ENCODE measurements at places on chromosomes 11 and 22.
A peak's percentile ranks its signal among the peaks of the same experiment; 100 is the strongest.

GRCh38 chr22:31929167-31929930 is 15.0 kb upstream of the YWHAH start:
- no peak for DNase-seq
- H3K36me3 ChIP-seq: no peaks in the 10 kb centered on the region
- H3K4me3 ChIP-seq: no peak overlapping the region
- no peaks in the 10 kb centered on the region for H3K4me1 ChIP-seq
- no peaks in the 10 kb centered on the region for H3K27me3 ChIP-seq

DNA sequence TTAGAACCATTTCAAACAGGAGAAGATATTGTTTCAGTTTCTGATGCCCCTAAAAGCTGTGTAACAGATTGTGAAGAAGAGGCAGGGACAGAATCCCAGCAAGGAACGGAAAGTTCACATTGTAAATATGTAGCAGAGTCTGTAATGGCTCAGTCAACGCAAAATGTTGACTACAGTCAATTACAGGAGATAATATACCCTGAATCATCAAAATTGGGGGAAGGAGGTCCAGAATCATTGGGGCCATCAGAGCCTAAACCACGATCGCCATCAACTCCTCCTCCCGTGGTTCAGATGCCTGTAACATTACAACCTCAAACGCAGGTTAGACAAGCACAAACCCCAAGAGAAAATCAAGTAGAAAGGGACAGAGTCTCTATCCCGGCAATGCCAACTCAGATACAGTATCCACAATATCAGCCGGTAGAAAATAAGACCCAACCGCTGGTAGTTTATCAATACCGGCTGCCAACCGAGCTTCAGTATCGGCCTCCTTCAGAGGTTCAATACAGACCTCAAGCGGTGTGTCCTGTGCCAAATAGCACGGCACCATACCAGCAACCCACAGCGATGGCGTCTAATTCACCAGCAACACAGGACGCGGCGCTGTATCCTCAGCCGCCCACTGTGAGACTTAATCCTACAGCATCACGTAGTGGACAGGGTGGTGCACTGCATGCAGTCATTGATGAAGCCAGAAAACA is 40.8 kb downstream of the IGLL1 start:
- DNase-seq: peak; percentile 40
- H3K36me3 ChIP-seq: no peaks in the 10 kb centered on the region
- no peak overlapping the region for H3K27ac ChIP-seq

GRCh38 chr22:46661221-46661851 is 41.1 kb downstream of the GRAMD4 start:
- H3K36me3 ChIP-seq: no peaks in the 10 kb centered on the region
- no peaks in the 10 kb centered on the region for H3K27me3 ChIP-seq
- H3K27ac ChIP-seq: no peak overlapping the region
- no peak overlapping the region for H3K4me3 ChIP-seq

GRCh38 chr11:111982019-111982464 is 43.2 kb upstream of the DLAT start:
- peaks cover 42% of the 10 kb centered on the region for H3K36me3 ChIP-seq
- peaks cover 31% of the 10 kb centered on the region for H3K4me1 ChIP-seq
- DNase-seq: no peak
- H3K27ac ChIP-seq: no peak overlapping the region
- no peaks in the 10 kb centered on the region for H3K27me3 ChIP-seq

- no peaks in the 10 kb centered on the region for H3K27me3 ChIP-seq
- no peak overlapping the region for H3K4me3 ChIP-seq
- no peak overlapping the region for H3K27ac ChIP-seq
- H3K36me3 ChIP-seq: peaks cover 10% of the 10 kb centered on the region
These were observed 177.5 kb downstream of the MYO18B start for GRCh38 chr22:25919452-25919851.

- DNase-seq: no peak
- no peaks in the 10 kb centered on the region for H3K4me1 ChIP-seq
- no peaks in the 10 kb centered on the region for H3K27me3 ChIP-seq
- no peaks in the 10 kb centered on the region for H3K36me3 ChIP-seq
These were observed 171.2 kb downstream of the C11orf91 start for GRCh38 chr11:33529461-33529860.

DNA sequence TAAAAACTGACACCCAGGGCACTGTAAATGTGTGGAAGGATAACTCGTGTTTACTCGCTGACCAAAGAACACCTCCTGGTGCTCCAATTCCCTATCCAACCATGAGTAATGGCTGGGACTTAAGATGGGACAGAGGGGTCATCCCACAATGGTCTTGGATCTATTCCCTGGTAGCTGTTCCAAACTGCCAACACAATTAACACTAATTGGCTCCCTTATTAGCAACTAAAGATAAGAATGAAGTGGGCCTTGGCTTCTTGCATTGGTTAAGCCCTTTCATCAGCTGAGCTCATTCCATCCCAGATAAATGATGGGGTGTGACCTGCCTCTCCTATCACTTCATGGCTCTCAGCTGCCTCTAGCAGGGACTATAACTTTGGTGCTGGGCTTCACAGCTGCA is 1.5 kb upstream of the SIK3 start:
- DNase-seq: no peak
- H3K36me3 ChIP-seq: no peaks in the 10 kb centered on the region
- H3K27ac ChIP-seq: peak overlapping the region; percentile 81
- no peak overlapping the region for H3K4me3 ChIP-seq
- no peaks in the 10 kb centered on the region for H3K27me3 ChIP-seq
- peaks cover 38% of the 10 kb centered on the region for H3K4me1 ChIP-seq

DNA sequence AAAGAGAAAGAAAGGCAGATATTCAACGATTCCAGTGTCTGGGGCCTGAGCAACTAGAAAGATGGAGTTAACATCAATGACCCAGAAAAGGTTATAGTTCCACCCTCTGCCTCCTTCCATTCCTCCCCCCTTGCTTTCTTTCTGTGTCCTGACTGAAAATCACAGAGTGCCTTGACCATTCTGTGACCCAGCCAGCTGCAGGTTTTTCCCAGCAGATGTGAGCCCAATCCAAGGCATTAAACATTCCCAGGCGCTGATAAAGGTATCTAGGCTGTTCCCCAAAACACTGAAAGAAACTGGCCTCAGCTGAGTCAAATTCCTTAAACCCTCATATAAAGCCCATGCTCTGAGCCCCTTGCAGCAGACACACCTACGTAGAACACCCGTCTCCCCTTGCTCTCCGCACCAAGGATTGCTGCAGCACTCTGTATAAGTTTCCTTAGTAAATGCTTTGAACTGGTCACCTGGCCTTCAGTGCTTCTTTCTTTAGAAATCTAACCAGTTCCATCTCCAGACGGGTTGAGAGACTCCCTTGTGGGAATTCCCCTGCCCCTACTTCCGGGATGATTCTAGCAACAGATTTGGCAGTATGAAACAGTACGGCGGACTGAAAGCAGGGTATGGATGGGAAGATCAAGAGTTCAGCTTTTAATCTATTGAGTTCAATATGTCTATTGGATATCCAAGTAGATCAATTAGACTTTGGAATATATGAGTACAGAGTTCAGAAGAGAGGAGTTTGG is 48.8 kb upstream of the ZC3H12C start:
- DNase-seq: no peak
- no peak overlapping the region for H3K4me3 ChIP-seq
- H3K27me3 ChIP-seq: no peaks in the 10 kb centered on the region
- H3K36me3 ChIP-seq: no peaks in the 10 kb centered on the region

DNA sequence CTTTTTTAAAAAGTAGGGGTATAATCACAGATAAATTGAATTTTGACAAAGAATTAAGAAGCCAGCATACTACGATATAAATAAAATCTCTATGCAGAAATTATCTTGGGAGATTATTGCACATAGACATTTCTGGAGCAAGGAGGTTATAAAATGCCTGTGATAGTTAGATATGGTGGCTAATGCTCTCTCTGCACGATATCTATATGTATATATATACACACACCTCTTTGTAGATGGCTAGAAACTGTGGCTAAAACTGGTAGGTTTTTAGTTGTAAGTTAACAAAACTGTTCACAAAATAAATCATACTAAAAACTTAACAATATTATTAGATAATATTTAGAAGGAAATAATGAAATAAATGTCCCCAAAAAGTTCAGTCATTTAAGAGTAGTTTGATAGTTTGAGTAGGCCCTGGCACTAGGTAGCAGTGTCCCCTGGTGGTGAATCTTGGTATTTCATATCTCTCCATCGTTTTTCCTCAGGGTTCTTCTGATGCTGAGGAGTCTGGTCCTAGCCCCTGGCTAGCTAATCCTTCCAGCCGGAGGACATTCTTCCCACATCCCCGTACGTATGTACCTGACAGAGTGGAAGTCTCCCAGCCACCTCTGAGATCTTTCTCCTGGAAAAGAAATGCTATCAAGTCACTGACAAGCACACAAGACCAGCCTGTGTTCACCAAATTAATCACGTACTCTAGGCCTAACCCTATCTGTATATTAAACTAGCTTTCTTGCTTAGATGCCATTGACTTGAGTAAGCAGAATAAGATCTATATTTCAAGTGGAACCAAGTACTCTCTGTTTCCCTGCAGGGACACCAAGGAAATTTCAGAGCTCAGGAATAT is 32.2 kb downstream of the ART5 start:
- no peaks in the 10 kb centered on the region for H3K4me1 ChIP-seq
- no peaks in the 10 kb centered on the region for H3K36me3 ChIP-seq
- H3K27me3 ChIP-seq: no peaks in the 10 kb centered on the region
- no peak for DNase-seq
- H3K4me3 ChIP-seq: no peak overlapping the region

DNA sequence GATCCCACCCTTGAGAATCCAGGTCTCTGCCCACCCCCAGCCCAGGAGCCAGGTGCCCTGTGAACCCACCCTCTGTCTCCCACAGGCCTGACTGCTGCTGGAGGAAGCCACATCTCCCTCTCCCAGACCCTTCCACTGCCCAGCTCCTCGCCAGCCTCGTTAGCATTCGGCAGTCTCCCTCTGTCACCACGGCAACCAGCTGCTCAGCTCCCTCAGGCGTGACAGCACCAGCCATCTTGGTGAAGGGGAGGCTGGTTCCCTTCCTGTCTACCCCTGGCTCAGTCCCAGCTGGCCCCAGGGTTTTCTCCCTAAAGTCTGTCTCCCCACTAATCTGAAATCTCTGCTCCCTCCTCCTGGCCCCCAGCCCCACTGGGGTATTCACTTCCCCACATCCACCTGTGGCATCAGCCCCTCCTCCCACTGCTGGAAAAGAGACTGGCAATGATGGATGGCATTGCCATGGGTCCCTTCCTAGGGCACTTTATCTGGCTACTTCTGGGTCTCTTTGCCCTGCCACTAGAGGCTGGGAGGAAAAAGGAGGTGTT is 28.1 kb downstream of the NRXN2 start:
- H3K36me3 ChIP-seq: no peaks in the 10 kb centered on the region
- no peak overlapping the region for H3K4me3 ChIP-seq
- no peak overlapping the region for H3K27ac ChIP-seq
- H3K27me3 ChIP-seq: no peaks in the 10 kb centered on the region
- DNase-seq: no peak

DNA sequence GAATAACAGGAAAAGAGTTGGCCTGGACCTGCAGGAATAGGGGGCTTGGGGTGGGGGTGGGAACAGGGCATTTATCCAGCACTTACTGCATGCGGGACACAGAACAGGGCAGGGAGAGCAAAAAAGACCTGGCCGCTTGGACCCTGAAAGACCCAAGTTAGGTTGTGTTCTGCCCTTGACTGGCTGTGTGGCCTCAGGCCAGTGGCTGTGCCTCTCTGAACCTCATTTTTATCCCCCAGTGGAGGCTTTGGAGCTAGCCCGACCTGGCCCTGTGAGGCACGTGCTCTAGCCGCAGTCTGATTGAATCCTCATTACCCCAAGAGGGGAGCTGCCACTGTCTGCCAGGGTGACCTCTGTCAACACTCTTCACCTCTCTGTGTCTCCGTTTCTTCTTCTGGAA is 68.7 kb downstream of the MN1 start:
- no peak overlapping the region for H3K27ac ChIP-seq
- H3K36me3 ChIP-seq: no peaks in the 10 kb centered on the region
- H3K4me3 ChIP-seq: no peak overlapping the region
- DNase-seq: no peak
- H3K27me3 ChIP-seq: no peaks in the 10 kb centered on the region

- H3K27ac ChIP-seq: peak overlapping the region; percentile 93
- H3K4me1 ChIP-seq: peaks cover 71% of the 10 kb centered on the region
- no peaks in the 10 kb centered on the region for H3K27me3 ChIP-seq
- peaks cover 4% of the 10 kb centered on the region for H3K36me3 ChIP-seq
- no peak overlapping the region for H3K4me3 ChIP-seq
These were observed 56.9 kb downstream of the PARVA start for GRCh38 chr11:12434325-12434654.

DNA sequence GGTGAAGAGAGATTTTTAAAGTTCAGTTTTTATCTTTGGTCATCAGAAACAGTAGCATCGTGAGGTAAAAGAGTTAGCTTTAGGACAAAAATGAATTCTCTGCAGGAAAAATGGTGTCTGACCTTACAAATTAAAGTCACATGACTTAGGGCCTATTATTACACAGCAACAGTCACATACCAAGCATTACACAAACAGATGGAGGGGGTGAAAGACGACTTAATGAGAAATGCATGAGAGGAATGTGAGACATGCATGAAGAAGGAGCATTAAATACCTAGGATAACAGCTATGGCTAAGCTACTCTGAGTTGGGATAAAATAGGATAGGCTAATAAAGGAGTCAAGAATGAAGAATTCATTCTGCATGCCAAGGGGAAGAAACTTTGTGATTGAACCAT is 77.5 kb downstream of the BLID start:
- H3K4me3 ChIP-seq: no peak overlapping the region
- peaks cover 4% of the 10 kb centered on the region for H3K4me1 ChIP-seq
- no peaks in the 10 kb centered on the region for H3K27me3 ChIP-seq

DNA sequence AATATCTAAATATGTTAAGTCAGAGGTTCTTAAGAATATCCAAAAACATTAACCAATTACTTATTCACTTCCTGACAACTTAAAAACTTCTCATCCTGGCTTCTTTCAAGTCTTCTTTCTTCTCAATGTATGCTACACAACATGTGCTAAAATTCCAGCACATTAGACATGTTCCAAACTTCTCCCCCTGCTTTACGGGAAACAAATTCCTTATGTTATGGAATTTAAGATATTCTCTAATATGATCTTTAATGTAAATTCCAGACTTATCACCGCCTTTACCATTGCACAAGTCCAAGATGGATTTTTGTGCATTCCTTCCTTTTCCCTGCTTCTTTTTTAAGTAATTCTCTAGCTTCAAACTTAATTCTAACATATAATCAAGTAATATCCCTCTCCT is 964.5 kb upstream of the CHORDC1 start:
- DNase-seq: no peak
- H3K36me3 ChIP-seq: no peaks in the 10 kb centered on the region
- no peak overlapping the region for H3K4me3 ChIP-seq
- no peaks in the 10 kb centered on the region for H3K4me1 ChIP-seq
- H3K27me3 ChIP-seq: no peaks in the 10 kb centered on the region

GRCh38 chr11:86805873-86806310 is 5.5 kb downstream of the PRSS23 start:
- no peak for DNase-seq
- peaks cover 12% of the 10 kb centered on the region for H3K4me1 ChIP-seq
- H3K27me3 ChIP-seq: no peaks in the 10 kb centered on the region
- no peak overlapping the region for H3K4me3 ChIP-seq

DNA sequence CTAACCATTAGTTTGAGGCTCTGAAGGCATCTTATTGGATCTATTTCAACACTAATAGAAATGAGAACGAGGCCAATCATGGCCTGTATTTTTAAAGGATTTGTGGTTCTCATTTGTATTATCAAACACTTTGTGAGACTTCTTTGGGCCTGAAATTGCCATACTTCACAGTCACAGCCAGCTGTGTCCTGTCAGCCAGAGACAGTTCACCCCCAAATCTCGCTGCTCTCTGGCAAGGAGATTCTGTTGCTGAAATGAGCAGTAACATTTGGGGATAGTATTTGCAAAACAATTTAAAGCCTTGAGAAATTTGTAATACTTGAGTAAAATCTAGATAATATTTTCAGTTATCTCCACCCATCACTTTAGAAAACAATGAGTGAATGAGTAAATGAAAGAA is 26.9 kb upstream of the TENM4 start:
- H3K4me3 ChIP-seq: no peak overlapping the region
- H3K36me3 ChIP-seq: no peaks in the 10 kb centered on the region
- H3K4me1 ChIP-seq: no peaks in the 10 kb centered on the region

Data from thoracic aorta (tissue), 2 donors.